AG08396 (cell line): ENCODE measurements at places on chromosomes 6 and 20.

GRCh38 chr6:75855052-75855451 is 106.0 kb downstream of the MYO6 start:
- peak; percentile 21 for DNase-seq

DNA sequence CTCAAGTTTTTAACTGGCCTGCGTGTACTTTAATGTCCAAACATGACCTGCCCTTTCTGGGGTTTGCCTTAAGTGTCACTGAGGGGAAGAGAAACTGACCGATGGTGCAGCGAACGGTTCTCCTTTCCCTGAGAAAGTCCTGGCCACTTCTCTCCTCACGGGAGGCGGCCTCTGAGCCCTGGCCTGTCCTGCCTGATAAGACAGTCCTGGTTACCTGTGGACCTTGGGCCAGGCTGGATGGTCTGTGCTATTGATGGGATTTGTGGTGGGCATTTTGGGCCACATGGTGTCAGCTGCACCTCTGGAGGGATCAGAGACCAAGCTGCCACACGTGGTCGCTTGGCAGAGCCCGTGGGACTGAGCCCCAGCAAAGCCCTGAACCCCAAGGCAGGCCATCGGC is 11.6 kb upstream of the NTSR1 start:
- DNase-seq = no peak

DNA sequence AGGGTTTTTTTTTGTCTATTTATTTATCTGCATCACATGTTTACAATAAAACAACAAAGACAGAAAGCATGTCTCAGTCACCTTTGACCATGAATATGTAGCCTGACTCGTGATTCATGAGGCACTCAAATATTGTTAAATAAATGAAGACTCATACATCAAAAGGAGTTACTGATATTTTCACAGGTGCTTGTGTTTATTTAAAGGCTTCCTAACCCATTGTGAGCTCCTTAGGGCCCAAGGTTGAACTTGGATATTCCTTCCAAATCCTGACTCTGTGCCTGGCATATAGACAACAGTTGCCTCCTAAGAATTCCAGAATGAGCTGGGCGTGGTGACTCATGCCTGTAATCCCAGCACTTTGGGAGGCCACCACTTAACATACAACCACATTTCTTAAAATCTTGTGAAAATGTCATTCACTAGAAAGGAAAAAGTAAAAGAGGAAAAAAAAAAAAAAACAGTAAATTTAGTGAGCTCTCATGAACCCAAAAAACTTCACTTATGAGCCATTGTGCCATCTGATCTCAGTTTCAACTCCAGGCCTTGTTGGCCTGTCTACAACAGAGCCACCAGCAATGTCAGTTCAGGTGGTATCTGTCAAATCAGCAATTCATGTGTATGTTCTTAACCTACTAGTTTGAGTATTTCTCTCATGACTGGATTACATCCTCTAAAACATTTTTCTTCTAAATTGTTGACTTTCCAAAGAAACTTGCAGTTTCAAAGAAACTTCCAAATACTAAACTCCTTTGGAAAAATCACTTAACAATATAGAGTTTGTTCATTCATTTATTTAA is 162.7 kb upstream of the MARCKS start:
- DNase-seq = no peak

- peak; percentile 21 for DNase-seq
Measured at GRCh38 chr20:13995841-13996240, 525 bp downstream of the MACROD2 start.
